Cardiac ventricle fibroblast (primary cell): ENCODE measurements at places on chromosomes 16 and 17. TPM values are rescaled to one million over a fixed set of nuclear protein-coding genes. Genes with fewer than 3 reads are reported as not detected.

Gene SPATA32
- not detected in 2 replicates for total RNA-seq

Gene GSDMA
- total RNA-seq = not detected in 2 replicates

Gene ABCA6
- total RNA-seq = 98.0 and 110 TPM in 2 replicates

Gene C17orf107
- 4.3 and 5.4 TPM in 2 replicates for total RNA-seq

Gene FHOD1
- total RNA-seq = 18.8 and 22.7 TPM in 2 replicates

Gene PRSS8
- not detected in 2 replicates for total RNA-seq

Gene DNAH9
- total RNA-seq = not detected in 2 replicates

Gene GNPTG
- total RNA-seq = 68.6 and 69.3 TPM in 2 replicates

Gene ZNF652
- 21.7 and 35.8 TPM in 2 replicates for total RNA-seq
